Stimulated activated CD4-positive, alpha-beta T cell treated with anti-CD3 and anti-CD28 coated beads, Interleukin-1b, Interleukin-23, amount 100 ng/mL, for 4 hours (primary cell): ENCODE measurements at places on chromosomes 11 and 22.

DNA sequence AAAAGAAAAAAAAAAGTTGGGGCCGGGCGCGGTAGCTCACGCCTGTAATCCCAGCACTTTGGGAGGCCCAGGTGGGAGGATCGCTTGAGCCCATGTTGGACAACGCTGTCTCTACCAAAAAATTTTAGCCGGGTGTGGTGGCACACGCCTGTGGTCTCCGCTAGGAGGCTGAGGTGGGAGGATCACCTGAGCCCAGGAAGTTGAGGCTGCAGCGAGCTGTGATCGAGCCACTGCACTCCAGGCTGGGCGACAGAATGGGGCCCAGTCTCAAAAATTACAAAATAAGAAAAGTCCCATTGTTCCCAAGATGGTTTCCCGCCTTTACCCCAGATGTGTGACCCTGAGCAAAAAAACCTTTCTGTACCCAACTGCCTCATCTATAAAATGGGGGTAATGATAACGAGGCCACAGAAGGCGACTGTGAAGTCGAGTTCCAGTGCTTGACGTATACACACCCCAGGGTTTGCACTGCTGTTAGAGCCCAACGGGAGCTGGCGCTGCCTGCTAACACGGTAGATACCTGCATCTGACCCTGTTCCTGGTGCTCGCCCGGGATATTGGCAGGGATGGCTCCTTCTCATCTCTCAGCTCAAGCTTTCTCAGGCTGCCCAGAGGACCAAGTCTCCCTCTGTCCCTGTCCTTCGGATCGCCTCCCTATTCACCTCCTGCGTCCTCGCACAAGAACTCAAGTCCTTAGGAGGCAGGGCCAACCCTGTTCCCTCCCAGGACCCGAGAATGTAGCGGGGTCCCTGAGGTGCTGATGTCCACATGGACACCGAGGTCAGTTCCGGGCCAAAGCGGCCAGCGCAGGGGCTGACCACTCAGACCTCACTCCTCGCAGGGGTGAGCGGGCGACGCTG lies 1.1 kb upstream of the RPLP2 start:
- DNase-seq = no peak

DNA sequence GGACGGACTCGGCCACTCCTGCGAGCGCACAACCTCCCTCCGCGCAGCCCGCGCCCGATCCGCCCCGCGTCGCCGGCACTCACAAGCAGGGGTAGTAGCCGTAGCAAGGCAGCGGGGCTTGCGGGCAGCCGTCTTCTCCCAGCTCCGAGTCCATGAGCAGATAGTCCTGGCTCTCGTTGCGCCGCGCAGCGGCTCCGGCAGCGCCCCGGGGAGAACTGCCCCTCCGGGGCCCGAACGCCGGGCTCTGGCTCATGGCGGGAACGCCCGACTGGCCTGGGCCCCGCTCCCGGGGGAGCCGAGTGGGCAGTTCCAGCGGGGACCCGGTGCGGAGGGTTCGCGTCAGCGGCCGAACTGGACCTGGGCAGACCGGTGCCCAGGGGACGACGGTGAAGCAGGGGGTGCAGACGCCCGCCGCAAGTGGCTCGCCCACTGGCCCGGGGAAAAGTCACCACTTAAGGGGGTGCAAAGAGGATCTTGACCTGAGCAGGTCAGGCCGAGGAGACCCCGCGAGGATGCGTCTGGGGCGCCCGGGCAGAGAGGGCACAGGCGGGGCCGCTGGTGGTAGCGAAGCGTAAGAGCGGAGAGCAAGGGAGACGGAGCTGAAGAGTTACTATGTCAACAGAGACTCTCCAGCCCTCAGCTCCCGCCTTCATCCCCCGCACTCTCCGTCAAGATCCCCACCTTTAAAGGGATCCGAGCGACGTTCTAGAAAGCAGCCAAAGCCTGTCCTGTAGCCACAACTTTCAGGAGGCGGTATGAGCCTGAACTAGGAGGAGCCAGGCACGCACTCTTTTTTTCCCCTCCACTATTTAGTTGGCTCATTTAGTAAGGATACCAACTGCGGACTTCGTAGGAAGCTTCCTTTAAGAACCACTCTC lies at the start of gene TRPC6:
Gene TRPC6, minus strand, starts transcription at position 757 of the 878 bp plus-strand sequence. Its CDS starts 504 bp downstream, at position 253.
- DNase-seq = no peak

GRCh38 chr22:46641811-46642266 lies 21.7 kb downstream of the GRAMD4 start:
- no peak for DNase-seq

DNA sequence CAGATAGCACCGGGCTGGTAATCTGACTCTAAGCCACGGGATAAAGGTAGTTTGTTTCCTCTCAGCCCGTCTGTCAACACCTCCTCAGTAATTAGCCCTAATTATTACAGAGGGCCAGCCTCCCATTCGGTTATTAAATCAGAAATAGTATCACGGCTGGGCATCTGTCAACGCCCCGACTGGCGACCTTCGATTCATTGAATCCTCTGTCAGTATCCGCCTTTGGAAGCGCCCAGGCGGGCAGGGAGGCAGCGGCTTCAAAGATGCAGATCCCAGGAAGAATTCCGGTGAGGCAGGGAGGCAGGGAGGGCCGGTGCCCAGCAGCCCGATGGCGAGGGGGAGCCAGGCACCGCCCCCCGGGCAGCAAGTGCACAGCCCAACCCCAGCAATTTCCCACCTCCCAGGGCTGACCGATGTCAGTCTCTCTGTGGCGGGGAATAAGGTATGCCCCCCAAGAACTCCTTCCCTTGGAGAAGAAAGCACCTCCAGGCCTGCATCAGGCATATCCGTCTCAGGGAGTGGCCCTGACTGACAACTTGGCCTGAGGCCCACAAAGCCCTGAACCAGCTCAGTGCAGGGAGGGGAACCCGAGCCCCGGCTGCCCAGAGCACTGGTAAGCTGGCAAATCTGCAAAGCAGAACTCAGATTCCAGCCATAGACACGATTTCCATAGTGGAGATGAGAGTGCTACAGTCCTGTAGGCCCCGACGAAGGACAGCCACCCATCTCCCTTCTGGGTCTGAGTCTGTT lies 11.4 kb downstream of the GNB1L start:
- no peak for DNase-seq

- no peak for DNase-seq
Observed at GRCh38 chr22:19143967-19144400, 467 bp downstream of the ESS2 start.

- DNase-seq = no peak
Observed at GRCh38 chr11:27977527-27977926, 130.4 kb downstream of the KIF18A start.

- DNase-seq = no peak
Observed at GRCh38 chr11:67489885-67490726, 7.3 kb downstream of the AIP start.

DNA sequence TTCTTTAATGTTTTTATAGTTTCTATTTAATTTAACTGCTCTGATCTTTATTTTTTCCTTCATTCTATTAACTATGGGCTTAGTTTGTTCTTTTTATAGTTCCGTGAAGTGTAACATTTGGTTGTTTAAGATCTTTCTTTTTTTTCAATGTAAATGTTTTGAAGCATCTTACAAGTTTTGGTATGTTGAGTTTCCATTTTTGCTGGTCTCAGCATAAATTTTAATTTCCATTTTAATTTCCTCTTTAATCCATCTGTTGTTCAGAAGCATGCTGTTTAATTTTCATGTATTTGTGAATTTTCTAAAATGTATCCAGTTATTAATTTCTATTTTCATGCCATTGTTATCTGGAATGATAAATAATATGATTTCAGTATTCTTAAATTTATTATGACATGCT lies 17.0 kb upstream of the GLYATL2 start:
- no peak for DNase-seq

- DNase-seq = no peak
Observed at GRCh38 chr11:79062814-79063762, 377.7 kb downstream of the TENM4 start.

GRCh38 chr22:24772493-24773220 lies 1.9 kb downstream of the PIWIL3 start:
- DNase-seq = no peak
